A673 (cell line): ENCODE measurements at places on chromosomes 4 and X.

DNA sequence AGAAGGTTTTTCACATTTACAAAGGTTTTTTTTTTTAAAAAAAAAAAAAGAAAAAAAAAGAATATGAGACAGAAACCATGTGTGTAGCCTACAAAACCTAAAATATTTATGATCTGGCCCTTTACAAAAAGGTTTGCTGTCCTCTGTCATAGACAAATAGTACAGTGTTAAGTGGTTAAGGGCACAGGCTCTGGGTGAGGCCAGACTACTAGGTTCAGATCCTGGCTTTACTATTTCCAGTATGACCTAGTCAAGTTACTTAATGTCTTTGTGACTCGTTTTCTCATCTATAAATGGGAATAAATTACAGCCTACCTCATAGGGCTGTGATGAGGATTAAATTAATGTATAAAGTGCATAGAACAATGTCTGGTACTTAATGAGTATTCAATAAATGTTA is 56.5 kb downstream of the GAB1 start:
- DNase-seq, result no peak

- DNase-seq, result peak; percentile 76
Measured at GRCh38 chr4:76984127-76984526, 34.6 kb downstream of the SEPTIN11 start.

DNA sequence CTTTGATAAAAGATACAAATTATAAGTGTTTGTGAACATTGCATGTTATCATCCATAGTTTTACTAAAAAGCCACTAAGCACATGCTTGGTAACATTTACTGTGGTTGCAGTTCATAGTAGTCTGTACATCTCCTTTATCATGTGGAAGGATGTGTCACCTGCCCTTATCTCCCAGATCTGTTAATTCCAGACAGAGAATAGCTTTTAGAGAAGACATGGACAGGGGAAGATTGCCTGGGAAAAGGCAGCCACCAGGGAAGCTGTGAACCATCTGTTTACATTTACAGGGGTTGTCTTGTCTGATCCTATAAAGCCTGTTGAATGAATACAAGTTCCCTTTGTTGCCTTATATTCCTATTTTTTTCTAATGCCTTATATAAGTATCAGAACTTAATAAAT is 396.0 kb downstream of the FAT4 start:
- DNase-seq, result no peak

DNA sequence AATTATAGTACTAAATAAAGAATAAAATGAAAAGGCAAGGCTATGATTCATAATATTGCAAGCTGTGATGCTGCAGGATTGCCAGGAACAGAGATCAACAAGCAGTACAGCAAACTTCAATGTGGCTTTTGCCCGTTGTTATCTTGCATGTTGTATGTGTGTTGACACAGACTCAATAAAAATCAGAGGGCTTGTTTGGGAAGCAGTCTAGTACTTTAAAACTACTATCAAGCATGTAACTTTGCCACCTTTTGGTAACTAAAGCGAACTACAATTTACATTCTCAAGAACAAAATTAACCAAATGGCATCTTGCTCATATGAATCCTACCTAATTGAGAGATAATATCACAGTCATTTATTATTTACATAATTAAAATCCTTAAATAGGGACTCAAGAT is 79.8 kb upstream of the GPM6A start:
- peak; percentile 25 for DNase-seq

DNA sequence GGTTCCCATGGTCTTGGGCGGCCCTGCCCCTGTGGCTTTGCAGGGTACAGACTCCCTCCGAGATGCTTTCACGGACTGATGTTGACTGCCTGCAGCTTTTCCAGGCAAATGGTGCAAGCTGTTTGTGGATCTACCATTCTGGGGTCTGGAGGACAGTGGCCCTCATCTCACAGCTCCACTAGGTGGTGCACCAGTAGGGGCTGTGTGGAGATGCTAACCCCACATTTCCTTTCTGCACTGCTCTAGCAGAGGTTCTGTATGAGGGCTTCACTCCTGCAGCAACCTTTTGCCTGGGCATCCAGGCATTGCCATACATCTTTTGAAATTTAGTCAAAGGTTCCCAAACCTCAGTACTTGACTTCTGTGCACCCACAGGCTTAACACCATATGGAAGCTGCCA is 176.1 kb downstream of the DCAF12L1 start:
- no peak for DNase-seq

- DNase-seq, result no peak
Measured at GRCh38 chrX:130196466-130196865, 24.7 kb downstream of the RAB33A start.

- DNase-seq, result no peak
Measured at GRCh38 chr4:100962698-100963097, 384.6 kb downstream of the PPP3CA start.

DNA sequence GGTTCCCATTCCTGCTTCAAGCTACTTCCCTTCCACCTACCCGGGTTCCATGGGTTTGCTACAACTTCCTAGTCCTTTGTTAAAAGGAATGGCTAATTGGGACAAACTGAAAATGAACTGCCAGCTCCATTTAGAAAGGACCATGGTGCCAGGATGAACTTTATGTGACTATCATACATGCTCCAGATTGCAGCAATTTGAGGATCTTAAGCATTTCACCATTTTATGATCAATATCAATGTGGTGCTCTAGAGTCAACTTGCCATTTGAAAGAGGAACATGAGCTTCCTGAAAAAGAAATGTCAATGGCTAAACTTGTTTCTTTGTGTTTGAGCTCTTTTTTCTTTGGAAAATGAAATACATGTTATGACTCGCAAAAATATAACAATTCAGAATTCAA is 92.7 kb upstream of the IL15 start:
- no peak for DNase-seq

GRCh38 chr4:15479089-15479912 is 9.6 kb downstream of the CC2D2A start:
- DNase-seq, result peak; percentile 92

DNA sequence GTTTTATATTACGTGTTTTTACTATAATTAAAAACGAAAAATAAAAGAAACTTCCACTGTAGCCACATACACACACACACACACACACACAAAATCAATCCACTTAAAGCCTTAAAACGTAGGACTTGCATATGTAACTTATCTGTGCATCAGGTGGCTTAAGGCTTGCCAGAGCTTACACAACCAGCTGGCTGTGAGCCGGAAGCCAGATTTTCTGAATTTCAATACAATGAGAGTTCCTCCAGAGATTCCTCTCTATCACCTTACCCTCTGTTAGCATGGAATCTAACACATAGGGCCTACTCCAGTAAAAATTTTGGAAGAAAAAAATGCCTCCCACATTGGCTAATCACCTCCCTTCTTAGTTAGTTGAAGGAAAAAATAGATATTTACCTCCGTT is 27.9 kb upstream of the SLITRK4 start:
- DNase-seq, result no peak

DNA sequence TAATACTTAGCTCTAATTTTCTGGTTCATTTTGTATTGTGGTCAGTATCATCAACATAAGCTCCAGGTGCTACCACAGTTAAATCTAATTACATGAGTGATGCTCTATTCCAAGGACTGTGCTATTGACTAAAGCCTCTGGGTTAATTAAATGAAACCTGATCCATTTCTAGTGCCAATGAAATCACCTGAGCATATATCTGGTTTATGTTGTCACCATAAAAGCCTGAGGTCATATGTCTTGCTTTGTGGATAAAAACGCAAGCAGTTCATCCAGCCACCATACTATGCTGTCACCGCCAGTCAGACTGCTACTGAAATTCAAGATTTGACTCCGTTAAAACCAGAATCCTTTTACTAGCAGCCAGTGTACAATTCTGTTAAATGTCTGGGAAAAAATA is 64.2 kb upstream of the ZNF518B start:
- no peak for DNase-seq

GRCh38 chr4:15684498-15684897 is 2.9 kb downstream of the FAM200B start:
- no peak for DNase-seq

- DNase-seq, result no peak
Measured at GRCh38 chrX:43822014-43822413, 60.2 kb downstream of the MAOB start.

- no peak for DNase-seq
Measured at GRCh38 chr4:108270466-108271450, 102.0 kb upstream of the LEF1 start.

GRCh38 chrX:110145854-110146253 is 142.9 kb downstream of the TMEM164 start:
- peak; percentile 49 for DNase-seq

DNA sequence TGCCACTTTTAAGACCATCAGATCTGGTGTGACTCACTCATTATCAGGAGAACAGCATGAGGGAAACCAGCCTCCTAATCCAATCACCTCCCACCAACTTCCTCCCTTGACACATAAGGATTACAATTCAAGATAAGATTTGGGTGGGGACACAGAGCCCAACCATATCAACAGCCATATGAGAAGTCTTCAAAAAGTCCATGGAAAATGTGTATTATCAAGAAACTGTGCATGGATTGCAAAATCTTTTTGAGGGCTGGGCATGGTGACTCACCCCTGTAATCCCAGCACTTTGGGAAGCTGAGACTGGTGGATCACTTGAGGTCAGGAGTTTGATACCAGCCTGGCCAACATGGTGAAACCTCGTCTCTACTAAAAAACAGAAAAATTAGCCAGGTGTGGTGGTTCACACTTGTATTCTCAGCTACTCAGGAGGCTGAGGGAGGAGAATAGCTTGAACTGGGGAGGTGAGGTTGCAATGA is 17.8 kb upstream of the RPL39 start:
- DNase-seq, result peak; percentile 57

DNA sequence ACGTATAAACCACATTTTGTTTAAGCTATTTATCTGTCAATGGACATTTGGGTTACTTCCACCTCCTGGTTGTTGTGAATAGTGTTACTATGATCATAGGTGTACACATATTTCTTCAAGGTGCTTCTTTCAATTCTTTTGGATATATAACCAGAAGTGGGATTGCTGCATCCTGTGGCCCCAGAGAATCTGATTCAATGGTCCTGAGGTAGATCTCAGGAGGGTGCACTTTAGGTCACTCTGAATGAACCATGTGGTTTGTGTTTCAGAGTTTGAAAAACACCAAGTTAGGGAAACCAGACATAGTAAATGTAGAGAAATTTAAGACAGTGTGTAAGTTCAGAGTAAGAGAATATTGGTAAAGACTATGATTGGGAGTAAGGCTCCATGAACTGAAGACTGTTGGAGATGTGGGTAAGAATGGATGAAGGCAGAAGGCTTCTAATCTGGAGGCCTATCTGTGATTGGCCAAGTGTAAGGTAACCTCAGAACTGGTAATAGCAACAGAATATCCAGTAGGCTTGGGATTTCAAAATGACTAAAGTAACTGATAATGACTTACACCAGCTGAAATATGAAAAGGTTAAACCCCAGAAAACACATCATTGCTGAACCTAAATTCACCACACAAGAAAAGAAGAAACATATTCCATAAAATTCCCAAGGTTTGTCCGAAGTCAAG is 236.9 kb downstream of the CAMK2D start:
- no peak for DNase-seq

DNA sequence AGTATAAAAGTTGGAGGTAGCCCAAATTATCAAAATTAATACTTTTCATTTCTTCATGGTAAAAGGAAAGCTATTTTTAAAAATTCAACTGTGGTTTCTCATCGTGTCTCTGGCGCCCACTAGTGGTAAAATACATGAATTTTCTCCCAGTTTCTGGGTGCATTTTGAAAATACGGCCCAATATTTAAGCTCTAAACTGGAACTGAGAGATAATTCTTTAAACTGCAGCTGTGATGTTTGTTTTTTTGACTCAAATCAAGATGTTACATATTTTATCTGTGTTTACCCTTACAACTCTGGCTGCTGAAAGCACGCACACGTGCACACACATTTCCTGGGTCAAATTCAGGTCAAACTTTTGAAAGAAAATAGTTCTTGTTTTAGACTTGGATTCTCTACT is 123.9 kb upstream of the ACSL4 start:
- peak; percentile 48 for DNase-seq

GRCh38 chr4:156609421-156609820 is 362.2 kb downstream of the PDGFC start:
- DNase-seq, result no peak

- DNase-seq, result no peak
Measured at GRCh38 chr4:185272245-185272644, 62.8 kb downstream of the SNX25 start.

GRCh38 chrX:41825796-41826195 is 97.6 kb downstream of the CASK start:
- DNase-seq, result no peak

- peak; percentile 75 for DNase-seq
Measured at GRCh38 chr4:105520819-105521790, 31.3 kb upstream of the ARHGEF38 start.

DNA sequence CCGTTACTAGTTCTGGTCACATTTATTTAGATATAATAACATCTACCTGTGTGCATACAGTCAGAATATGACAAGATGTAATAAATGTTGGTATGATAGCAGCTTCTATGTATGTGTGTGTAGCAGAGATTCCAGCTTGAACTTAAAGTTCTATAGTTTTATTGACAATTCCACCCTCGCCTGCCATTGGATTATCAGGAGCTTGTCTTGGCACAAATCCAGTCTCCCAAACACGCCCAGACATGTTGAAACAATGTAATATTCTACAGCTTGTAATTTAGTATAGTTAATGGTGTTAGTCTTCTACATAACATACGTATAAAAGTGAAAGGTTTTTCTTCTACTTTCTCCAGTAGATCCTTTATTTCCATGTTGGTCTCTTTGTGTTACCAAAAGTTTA is 44.4 kb downstream of the BBS12 start:
- DNase-seq, result no peak

DNA sequence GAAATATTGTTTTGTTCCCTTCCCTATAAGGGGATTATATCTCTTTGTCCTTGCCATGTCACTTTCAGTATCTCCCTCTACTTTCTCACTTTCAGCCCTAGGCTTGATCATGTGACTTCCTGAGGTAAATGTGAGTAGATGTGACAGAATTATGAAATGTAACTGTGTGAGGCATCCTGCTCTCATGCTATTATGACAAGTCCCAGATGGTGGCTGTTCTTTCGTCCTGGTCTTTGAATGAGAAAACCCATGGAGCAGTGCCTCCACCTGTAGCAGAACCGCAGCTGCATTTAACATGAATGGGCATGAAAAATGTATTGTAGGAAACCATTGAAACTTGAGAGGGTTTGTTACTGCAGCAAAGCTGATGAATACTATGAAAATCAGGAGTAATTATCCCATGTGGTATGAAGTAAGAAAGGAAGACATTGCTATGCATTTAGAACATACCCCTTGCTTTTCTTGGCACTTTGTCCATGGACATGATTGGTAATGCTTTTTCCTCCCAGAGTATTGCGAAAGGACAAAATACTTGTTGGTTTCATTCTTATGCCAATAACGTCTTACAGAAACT is 202.2 kb upstream of the GPRIN3 start:
- DNase-seq, result no peak

DNA sequence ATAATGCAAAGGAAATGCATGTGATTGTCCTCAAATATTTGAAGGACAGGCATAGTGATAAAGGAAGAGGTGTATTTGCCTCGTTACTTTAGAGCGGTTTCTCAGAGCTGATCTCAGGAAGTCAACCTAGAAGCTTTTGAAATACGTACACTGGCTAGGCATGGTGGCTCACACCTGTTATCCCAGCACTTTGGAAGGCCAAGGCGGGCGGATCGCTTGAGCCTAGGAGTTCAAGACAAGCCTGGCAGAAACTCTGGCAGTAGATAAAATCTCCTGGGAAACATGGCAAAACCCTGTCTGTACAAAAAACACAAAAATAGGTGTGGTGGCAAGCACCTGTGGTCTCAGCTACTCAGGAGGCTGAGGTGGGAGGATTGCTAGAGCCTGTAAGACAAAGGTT is 24.9 kb downstream of the SMARCAD1 start:
- no peak for DNase-seq

GRCh38 chr4:80016506-80016905 is 56.5 kb downstream of the ANTXR2 start:
- DNase-seq, result no peak

- DNase-seq, result no peak
Measured at GRCh38 chr4:147482281-147482680, 1.4 kb downstream of the EDNRA start.
